ENCODE measurements at places on chromosomes 3 and 15. TPM values are rescaled to one million over a fixed set of nuclear protein-coding genes. Genes with fewer than 3 reads are reported as not detected.

Gene MAGEL2
- total RNA-seq, result not detected

- DNase-seq, result no peak
These were observed 21.9 kb downstream of the IDH3A start for GRCh38 chr15:78170848-78171773.

Gene NANOGP8
- total RNA-seq, result not detected

GRCh38 chr3:186413615-186414415 is 51.8 kb upstream of the DGKG start:
- peak; percentile 4 for DNase-seq

DNA sequence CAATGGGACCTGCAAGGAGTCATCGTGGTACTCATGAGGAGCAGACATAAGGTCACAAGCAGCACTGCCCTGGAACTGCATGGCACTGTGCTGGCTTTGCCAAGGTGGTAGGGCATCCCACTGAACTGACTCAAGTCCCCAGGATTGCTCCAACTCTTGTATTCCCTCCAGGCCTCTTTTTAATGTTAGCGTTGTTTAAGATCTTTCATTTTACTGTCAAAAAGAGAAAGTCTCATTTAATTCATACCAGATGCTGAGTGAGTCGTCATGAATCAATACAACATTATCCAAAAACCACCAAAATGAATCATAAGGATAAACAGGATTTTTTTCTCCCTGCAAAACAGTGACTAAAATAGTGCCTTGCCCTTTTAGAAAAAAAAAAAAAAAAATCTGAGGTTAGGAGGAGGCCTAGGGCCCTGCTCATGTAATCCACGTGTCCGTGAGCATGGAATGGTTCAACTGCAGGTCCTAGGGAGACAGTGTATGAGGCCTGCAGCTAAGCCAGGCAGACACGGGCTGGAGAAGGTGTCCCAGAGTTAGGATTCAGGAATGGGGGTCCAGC is 36.7 kb upstream of the BLM start:
- no peak for DNase-seq

DNA sequence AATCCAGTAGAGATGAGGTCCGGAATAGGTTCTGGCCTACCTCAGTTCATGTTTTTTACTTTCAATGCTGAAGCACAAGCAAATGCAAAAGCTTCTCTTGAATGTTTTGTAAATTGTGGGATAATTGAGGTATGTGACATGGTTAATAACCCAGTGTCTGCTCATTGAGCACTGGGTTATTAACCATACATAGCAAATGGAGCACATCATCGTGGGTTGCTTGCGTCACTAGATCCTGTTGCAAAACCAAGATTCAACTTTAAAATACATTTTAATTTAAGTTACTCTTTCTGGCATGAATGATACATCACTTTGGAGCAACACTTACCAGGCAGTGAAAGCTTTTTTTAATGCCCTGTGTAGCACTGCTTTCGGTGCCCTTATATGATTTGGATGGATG is 165.6 kb downstream of the IGF1R start:
- DNase-seq, result no peak

Gene EHHADH
- 2.2 TPM for total RNA-seq

DNA sequence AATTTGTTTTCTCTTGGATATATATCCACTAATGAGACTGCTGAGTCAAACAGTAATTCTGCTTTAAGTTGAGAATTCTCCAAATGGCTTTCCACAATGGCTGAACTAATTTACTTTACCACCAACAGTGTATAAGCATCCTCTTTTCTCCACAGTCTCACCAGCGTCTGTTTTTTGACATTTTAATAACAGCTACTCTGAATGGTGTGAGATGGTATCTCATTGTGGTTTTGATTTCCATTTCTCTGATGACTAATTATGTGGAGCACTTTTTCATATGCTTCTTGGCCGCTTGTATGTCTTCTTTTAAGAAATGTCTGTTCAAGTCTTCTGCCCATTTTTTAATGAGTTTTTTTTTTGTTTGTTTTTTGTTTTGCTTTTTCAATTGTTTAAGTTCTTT is 206.2 kb downstream of the CTNNB1 start:
- no peak for DNase-seq

Gene SOX14
- not detected for total RNA-seq

GRCh38 chr3:94291686-94292085 is 228.8 kb downstream of the NSUN3 start:
- no peak for DNase-seq

DNA sequence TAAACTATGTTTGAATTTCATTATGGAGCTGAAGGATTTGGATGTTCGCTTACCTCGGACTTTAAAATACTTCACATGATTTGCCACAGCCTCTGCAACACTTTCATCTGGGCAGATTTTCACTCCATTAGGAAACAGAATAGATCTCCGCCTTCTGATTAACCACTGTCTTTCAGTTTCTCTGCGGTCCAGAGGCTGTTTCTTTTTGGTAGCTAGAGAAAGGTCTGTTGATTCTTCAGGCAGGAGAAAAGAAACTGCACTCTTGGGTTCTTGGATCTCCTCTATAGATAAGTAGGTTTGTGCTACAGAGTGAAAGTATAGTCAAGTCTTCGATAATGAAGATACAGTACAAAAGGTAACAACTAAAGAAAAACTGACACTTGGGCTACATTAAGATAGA is 844 bp downstream of the IMPG2 start:
- no peak for DNase-seq

- DNase-seq, result no peak
These were observed 111.4 kb downstream of the DLG1 start for GRCh38 chr3:197186887-197187588.

DNA sequence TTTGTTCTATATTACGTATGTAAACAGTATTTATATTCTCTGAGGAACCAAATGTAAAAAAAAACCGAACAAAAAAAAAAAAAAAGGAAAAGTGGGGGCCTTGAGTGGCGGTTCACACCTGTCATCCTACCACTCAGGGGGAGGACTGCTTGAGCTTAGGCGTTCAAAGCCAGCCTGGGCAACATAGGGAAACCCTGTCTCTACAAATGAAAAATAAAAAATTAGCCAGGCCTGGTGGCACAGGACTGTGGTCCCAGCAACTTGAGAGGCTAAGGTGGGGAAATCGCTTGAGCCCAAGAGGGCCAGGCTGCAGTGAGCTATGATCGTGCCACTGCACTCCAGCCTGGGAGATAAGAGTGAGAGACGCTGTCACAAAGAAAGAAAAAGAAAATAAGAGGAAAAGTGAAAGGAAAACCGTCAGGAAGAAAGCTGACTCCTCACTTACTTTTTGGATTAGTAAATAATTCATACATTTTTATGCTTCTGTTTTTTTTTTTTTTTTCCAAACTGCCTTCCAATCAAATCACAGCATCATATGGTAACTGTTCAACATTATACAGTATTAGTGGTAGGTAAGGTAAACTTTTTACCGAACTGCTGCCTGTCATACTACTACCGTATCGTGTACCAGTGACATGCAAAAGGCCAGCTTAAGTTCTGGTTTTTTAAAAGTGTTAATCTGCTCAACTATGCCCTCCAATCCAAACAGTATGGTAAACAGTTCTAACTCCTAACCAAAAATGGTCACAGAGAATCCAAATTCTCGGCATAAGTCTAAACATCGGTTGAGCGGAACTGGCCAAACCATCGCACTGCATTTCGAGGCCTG is 1.2 kb downstream of the PHC3 start:
- DNase-seq, result no peak

GRCh38 chr3:117964814-117965213 is 1069.8 kb downstream of the IGSF11 start:
- DNase-seq, result no peak
